ENCODE measurements at places on chromosomes 4 and X. TPM values are rescaled to one million over a fixed set of nuclear protein-coding genes. Genes with fewer than 3 reads are reported as not detected.

The FHDC1 gene
- total RNA-seq = 14.0 TPM

The MAP3K15 gene
- total RNA-seq = 0.25 TPM

The MXRA5 gene
- 2.4 TPM for total RNA-seq

The PDGFC gene
- total RNA-seq = 3.9 TPM

The ZC4H2 gene
- 9.5 TPM for total RNA-seq

The PPEF1 gene
- total RNA-seq = 0.15 TPM

The CPXCR1 gene
- not detected for total RNA-seq

The CPE gene
- 49.6 TPM for total RNA-seq

The TRMT10A gene
- total RNA-seq = 6.8 TPM

The CNKSR2 gene
- 0.32 TPM for total RNA-seq

The TCEAL1 gene
- 11.2 TPM for total RNA-seq

The SPACA5 gene
- not detected for total RNA-seq

The SPARCL1 gene
- 84.0 TPM for total RNA-seq

The RIBC1 gene
- 0.72 TPM for total RNA-seq

The CLTRN gene
- total RNA-seq = 0.35 TPM

The SPANXA2 gene
- total RNA-seq = not detected

Measured in colonic mucosa (tissue), 4 donors.